SK-N-SH (cell line): ENCODE measurements at places on chromosomes 11 and 22. TPM values are rescaled to one million over a fixed set of nuclear protein-coding genes. Genes with fewer than 3 reads are reported as not detected.

Gene ZDHHC13
- 8.2 and 10.2 TPM in 2 replicates for polyA plus RNA-seq

Gene PPME1
- polyA plus RNA-seq, result 107 and 109 TPM in 2 replicates

Gene TMEM25
- polyA plus RNA-seq, result 30.0 and 31.0 TPM in 2 replicates

Gene TRPM5
- polyA plus RNA-seq, result not detected in 2 replicates

Gene ZNF202
- 11.3 and 16.2 TPM in 2 replicates for polyA plus RNA-seq

Gene PLXNB2
- 85.8 and 108 TPM in 2 replicates for polyA plus RNA-seq

DNA sequence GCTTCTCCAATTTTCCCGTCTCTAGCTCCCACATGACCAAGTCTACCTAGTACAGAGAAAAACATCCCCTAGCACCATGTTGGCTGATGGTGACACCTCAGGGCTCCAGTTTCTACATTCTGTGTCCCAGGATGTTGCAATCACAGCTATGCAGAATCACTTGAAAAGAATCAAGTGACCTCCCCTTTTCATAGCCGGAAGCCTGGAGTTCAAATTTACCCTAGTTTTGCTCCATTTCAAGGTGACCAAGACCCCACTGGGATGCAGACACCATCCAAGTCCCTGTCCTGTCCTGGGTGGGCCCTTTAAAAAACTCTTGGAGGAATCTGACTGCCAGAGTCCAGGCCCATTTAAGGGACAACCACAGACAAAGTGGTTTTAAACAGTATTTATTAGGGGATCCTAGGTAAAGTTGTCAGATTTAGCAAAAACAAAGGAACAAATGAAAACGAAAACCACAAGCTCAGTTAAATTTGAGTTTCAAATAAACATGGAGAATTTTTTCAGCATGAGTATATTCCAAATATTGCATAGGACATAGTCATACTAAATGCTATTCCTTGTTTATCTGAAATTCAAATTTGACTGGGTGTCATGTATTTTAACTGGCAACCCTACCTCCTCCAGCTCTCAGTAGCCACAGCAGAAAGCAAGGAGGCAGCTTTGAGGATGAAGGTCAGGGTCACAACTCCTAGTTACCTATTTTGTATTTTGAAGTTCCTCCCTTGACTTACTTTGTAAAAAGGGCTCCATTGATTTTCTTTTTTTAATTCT lies 52.4 kb downstream of the MIAT start:
- H3K27me3 ChIP-seq, result no peaks in the 10 kb centered on the region
- no peaks in the 10 kb centered on the region for H3K36me3 ChIP-seq
- H3K4me3 ChIP-seq, result no peak overlapping the region
- no peak for DNase-seq
- H3K4me1 ChIP-seq, result peaks cover 7% of the 10 kb centered on the region; the same call in 1 of the 2 replicates

- H3K27me3 ChIP-seq, result no peaks in the 10 kb centered on the region
- H3K4me1 ChIP-seq, result no peaks in the 10 kb centered on the region
- no peaks in the 10 kb centered on the region for H3K36me3 ChIP-seq
- no peak for DNase-seq
- no peak overlapping the region for H3K27ac ChIP-seq
- no peak overlapping the region for H3K4me3 ChIP-seq
These were observed 5.4 kb downstream of the GNAZ start for GRCh38 chr22:23075525-23076216.
